IMR-90 (cell line): ENCODE measurements at places on chromosomes 7 and 10.
A peak's percentile ranks its signal among the peaks of the same experiment; 100 is the strongest.

DNA sequence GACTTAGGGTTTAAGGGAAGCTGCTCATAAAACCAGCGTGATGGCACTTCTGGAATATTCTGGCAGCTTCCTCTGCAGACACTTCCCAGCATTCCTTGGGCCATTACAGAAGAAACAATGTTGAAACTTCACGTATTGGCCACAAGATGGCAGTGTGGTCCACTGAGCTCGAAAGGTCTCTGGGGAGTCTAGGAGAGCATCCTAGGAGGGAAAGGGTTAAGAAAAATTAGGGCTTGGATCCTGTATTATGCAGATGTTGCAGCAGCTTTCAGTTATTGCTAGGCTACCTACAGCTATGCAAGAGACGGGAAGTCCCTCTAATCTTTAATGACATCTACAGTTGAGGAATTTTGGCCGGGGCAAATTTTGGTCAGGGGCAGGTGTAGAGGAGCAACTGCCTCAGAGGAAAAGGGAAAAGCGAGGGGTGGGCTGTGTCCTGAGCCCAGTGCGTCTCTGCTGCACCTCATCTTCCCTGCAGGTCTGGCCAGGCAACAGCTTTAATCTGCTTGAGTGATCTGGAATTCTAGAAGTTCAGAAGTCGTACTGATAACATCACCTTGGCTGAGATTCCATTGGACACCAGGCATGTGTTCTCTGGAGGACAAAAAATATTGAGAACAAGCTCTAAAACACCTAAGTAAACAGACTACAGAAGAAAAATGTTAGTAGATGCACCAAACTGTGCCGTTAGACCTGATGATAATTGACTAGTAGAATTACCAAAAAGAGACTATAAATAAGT, 220.8 kb upstream of the PRSS58 start:
- DNase-seq, result peak; percentile 64

- no peak for DNase-seq
These were observed 503.8 kb downstream of the TCERG1L start for GRCh38 chr10:130807721-130808120.

DNA sequence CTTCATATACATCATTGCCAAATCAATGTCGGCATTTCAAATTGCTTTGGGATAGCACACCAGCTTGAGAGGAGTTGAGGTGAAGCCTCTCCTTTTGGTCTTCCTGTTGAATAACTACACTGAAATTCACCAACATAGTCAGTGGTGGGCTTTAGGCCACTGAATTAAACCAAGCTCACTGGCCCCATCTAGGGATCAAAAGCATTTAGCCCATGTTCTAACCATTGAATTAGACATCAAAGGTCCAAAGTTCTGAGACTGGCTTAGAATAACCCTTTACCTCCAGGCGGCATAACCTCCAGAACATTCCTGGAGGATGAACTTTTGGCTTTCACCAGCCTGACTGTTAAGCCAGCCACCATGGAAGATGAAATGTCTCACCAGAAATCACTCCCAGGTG, 54.6 kb downstream of the BPGM start:
- peak; percentile 42 for DNase-seq

DNA sequence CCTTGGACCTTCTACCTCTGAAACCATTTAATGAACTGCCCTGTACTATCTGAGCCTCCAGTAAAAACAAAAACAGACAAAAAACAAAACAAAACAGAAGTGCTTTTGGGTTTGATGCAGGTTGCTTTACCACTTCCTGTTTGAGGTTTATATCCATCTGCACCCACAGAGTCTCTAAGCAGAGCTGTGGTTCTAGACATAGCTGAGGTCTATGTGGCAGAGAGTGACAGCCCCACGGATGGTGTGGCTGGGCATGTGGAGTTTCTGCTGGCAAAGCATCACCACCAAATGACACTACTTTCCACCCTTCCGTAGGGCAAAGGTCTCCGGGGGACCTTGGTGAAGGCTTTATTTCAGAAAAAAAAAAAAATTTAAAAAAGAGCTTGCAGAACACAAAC, 754.2 kb downstream of the GRID1 start:
- no peak for DNase-seq

DNA sequence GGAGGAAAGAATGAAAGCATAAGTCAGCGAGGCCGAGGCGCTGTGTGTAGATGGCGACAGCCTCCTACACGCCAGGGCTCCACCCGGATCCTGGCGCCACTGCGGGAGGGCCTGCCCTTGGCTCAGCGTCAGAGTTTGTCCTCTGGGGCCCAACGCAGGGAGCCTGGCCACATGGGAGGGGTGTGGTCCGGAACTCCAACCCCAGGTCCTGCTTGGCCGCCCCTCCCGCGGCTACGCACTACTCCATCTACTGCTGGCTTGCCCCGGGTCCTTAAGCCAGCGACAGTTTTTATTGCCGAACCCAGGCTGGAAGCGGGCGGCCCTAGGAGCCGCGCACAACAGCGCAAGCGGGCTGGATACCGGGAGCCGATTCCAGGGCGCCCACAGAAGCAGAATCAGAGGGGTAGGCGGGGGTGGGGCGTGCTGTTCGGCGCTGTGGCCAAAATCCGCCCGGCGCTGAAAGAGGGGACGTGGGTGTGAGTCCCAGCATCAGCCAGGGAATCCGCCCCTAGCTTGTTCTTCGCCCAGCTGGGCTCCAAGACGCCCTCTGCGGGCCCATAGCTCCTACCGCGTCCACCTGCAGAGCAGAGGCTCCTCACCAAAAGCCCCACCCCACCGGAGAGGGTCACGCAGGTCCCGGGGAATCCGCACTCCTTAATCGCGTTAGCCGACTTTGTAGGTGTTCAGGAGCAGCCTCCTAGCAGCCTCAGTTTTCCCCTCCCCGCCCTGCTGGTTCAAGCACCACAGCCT, 4.5 kb downstream of the KAZALD1 start:
- peak; percentile 57 for DNase-seq

GRCh38 chr7:81248420-81248819, 329.6 kb upstream of the SEMA3C start:
- no peak for DNase-seq
